Caudate nucleus (tissue), 63 donors: ENCODE measurements at places on chromosomes 4 and X.

DNA sequence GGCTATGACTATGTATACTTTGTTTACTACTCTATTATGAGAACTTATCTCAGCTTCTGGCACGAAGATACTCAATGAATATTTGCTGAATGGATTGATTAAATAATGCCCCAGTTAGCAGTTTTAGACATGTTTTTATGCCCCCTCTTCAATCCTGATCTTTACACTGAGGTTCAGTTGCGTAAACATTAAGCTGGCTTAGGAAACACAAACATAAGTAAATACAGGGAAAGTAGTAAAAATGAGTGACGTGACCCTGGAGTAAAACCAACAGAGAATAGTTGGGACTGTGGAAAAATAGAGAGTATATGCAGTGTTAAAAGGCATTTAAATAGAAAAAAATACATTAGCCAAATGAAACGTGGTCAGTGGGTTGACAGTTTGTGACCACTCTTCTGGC lies 387.0 kb upstream of the ACTRT1 start:
- no peak for DNase-seq

- DNase-seq = no peak
Observed at GRCh38 chr4:80006935-80007744, 65.9 kb downstream of the ANTXR2 start.

- DNase-seq = no peak
Observed at GRCh38 chrX:68719181-68719903, 71.9 kb downstream of the STARD8 start.

DNA sequence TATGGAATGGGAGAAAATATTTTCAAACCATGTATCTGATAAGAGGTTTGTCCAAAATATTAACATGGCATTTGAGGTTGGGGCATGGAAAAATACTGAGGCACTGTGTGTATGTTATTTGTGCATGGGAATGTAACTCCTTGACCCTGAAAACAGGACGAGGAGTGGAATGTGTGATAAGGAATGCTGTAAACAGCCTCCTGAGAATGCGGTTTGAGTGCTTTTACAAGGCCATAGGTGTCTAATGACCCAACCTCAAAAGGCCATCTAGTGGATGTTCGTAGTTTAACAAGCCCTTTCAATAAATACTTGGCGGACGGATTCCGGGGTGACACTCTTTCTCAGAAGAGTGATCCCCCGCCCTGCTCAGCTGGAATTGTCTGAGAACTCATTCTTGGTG lies 162.9 kb upstream of the USP9X start:
- no peak for DNase-seq

GRCh38 chrX:1012678-1013300 lies 199.7 kb downstream of the CRLF2 start:
- no peak for DNase-seq

DNA sequence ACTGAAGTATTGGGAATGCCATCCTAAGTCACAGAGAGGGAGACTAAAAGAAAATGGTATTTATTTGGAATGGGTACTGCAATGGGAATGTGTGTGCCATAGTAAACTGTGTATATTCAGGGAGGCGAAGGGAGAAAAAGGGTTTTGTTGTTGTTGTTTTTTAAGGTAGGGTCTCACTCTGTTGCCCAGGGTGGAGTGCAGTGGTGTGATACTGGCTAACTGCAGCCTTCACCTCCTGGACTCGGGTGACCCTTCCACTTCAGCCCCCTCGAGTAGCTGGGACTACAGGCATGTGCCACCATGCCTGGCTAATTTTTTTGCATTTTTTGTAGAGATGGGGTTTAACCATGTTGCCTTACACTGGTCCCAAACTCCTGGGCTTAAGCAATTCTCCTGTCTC lies 4.3 kb upstream of the SLC10A3 start:
- no peak for DNase-seq

GRCh38 chrX:151977923-151978322 lies 3.4 kb upstream of the GABRE start:
- no peak for DNase-seq

GRCh38 chrX:64394874-64395567 lies at the start of gene MTMR8:
Gene MTMR8 (minus strand): TSS chrX:64395452. CDS start chrX:64395363, 89 bp downstream.
- DNase-seq = peak; percentile 57

DNA sequence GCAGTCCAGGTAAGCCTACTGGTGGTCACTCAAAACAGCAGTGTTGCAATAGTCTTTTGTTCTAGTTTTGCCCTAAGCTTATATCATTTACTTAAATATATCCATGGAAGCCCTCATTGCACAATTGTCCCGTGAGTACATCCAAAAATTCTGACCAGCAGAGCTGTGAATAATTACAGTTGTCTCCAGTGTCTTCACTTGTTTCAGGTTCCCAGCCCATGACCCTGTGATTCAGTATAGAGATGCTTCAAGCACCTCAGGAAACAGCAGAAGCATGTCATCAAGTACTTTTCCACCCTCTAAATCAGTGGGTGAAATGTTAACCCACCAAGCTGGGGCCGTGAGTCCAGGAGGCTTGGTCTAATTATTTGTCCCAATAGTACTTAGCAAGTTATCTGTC lies 214.9 kb upstream of the RPS6KA3 start:
- no peak for DNase-seq

GRCh38 chrX:150229481-150229880 lies 133.6 kb upstream of the MAMLD1 start:
- DNase-seq = no peak

DNA sequence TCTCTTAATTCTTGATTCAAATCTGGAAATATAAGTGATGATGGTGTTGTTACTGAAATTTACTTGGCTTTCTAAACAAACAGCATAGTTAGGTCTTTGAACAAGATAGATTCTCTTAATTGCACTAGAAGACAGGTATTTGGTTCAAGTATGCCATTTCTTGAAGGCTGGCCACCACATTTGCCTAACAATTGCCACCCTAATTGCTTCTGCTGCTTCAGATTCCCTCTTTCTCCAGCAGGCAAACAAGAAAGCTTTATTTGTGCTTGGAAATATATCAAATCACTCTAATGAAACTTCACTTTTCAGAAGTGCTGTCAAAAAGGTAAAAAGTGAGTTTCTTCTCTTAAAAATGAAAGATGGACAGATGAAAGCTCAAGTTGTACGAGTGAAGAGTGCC lies 418.6 kb downstream of the INPP4B start:
- no peak for DNase-seq

- DNase-seq = no peak
Observed at GRCh38 chr4:140020457-140021361, 133.3 kb downstream of the MAML3 start.

DNA sequence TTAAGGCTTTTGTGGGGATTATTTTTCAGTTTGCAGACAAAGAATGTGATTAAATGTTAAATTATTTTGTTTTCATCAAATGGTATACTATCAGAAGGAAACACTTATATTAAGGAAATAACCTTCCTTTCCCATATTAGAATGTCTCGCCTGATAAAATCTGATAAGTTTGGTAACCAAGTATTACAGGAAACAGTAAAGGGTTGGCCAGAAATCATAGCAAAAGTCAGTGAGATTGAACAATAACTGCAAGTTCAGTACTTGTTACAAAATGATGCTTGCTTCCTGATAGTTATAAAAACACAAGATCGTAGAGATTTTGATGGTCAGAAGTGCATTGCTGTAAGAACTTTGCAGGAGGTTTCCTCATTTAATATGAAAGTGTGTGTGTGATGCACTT lies 40.5 kb downstream of the FABP2 start:
- DNase-seq = no peak

DNA sequence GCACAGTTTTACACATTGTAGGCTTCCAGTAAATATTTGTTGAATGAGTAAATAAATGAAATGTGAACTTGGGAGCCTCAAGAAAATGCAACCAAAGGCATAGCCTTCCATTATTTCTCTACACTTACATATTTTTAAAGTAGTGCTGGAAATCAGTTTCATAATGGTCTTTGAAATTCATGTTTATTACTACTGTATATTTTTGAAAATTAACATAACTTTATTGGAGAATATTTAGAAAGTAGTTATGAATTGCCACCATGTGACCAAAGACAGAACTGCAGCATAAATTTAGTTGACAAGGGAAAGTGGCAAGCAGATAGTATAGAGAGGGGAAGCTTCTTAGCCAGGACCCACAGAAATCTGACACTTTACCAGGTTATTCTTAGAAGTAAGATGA lies 6.4 kb downstream of the TCEAL8 start:
- no peak for DNase-seq

GRCh38 chr4:15035159-15035558 lies 32.9 kb downstream of the CPEB2 start:
- DNase-seq = no peak

GRCh38 chr4:59570860-59571476 lies 1629.2 kb upstream of the ADGRL3 start:
- DNase-seq = no peak

DNA sequence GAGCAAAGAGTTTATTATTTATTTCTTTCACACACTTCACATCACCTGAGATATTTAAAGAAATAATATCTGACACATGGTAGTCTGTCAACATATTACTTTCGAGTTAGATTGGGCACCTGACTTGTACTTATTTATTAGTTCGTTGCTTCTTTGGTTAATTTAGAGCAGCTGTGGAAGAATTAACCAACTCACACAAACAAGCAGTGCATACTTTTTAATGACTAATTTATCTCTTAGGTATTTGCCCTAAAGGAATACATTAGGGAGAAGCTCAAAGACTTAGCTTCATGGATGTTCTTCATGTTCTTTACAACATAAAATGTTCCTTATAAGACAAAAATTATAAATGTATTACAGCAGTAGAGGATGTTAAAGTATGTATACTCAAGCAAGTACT lies 242.9 kb downstream of the ARHGAP24 start:
- no peak for DNase-seq

- DNase-seq = no peak
Observed at GRCh38 chr4:100508691-100509090, 9.1 kb downstream of the EMCN start.

GRCh38 chr4:125433453-125433852 lies 118.7 kb downstream of the FAT4 start:
- DNase-seq = no peak

- DNase-seq = no peak
Observed at GRCh38 chrX:138847930-138848329, 136.4 kb upstream of the FGF13 start.

DNA sequence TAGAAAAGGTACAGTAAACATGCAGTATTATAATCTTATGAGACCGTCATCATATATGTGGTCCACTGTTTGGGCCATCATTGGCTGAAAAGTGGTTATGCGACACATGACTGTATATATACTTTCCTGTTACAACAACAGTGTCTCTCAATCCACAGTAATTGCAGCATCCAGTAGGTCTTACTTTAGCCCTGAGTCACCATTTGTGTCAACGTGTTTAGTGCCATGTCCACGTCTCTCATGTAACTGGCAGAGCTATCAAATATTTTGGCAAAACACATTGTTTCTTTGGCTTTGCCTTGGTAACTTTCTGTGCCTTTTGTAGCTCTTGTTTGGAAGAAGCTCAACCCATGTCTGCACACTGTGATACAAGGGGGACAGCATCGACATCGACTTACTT lies 73.8 kb downstream of the CD38 start:
- no peak for DNase-seq

DNA sequence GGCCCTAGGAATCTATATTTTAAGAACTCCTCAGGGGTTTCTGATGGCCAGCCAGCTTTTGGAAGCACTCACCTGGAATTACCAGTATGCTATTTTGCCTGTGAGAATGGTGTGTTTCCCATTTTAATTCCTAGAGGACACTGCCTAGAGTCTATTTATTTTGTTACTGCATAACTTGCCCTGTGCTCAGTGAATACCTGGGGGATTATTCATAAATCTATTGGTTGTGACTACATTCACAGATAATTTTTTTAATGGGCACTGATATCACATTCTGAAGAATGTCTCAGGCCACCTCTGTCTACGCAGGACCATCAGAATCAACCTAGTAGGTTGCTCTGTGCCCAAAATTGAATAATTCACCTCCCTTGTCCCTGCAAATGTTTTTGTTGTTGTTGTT lies 6.7 kb downstream of the ARL13A start:
- no peak for DNase-seq

DNA sequence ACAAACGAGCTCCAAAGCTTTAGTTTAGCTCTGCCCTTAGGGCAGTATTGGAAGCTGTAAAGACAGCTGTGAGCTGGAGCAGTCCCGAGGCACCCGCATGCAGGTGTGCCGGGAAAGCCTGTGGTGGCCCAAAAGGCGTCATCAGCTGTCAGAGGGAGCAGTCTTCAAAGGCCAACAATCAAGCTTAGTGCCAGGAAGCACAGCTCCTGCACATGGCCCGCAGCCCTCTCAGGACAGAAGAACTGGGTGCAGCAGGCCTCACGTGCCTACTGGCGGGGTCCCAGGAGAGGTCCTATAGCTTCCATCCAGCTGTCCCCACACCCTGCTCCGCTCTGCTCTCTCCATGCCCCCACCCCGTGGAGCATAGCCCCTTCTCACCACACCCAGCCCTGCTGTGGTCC lies 92.2 kb upstream of the TRIM2 start:
- no peak for DNase-seq

DNA sequence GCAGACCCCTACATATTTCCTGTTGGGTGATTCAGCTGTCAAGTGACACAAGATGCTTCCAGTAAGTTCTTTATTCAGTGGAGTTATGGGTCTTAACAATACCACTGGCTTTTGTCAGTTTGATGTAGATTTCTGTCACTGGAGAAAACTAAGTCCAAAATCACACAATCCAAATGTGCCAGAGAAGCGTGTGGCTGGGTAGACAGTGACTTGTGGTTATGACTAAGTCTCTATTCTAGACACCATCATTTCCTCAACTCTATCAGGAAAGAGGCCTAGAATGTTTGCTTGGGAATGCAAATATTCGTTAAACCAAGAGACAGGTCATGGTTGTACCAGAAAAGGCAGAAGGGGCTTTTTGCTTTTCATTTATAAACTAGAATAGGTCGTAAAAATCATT lies 54.4 kb upstream of the HS3ST1 start:
- DNase-seq = no peak

GRCh38 chr4:86818211-86818610 lies 31.0 kb downstream of the SLC10A6 start:
- no peak for DNase-seq

DNA sequence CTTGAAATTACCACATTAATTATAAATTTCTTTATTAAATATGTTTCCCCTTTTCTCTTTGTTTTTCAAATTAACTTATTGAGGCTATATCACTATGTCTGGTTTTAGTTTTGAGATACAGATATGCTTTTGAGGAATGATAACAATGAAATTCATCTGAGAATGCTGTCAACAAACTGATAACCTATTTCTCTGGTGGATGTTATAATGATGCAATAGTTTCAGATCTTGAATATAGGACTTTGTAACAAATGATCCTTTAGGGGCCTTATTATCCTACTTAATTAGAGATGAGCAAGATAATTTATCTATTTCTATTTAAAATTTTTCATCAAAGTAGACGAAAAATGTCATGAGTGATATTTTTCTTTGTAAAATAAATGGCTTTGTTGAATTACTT lies 123.7 kb downstream of the MAGEB17 start:
- DNase-seq = no peak

- peak; percentile 3 for DNase-seq
Observed at GRCh38 chrX:115233497-115234455, at the start of gene LRCH2. Gene LRCH2 (minus strand): TSS chrX:115234096. CDS start chrX:115234041, 55 bp downstream.

DNA sequence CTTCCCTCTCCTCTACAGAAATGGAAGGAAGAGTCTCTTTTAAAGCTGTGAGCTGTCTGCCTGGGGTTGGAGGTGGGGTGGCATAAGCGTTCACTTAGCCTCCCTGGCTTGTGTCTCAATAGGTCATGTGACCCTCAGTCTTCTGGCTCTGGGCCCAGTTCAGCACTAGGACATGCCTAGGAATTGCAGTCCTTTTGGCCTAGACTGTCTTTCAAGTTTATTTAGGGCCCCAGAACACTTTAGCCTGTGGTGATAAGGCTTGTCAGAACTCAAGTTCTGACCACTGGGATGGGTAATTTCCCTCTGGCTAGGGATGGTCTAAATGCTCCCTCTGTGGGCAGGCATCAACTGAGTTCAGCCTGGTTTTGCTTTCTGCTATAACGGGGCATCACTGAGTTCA lies 34.3 kb upstream of the ARMCX4 start:
- DNase-seq = no peak
